ENCODE measurements at places on chromosomes 1 and 21.

- no peak for DNase-seq
These were observed 1.5 kb downstream of the F13B start for GRCh38 chr1:197065559-197065958.

DNA sequence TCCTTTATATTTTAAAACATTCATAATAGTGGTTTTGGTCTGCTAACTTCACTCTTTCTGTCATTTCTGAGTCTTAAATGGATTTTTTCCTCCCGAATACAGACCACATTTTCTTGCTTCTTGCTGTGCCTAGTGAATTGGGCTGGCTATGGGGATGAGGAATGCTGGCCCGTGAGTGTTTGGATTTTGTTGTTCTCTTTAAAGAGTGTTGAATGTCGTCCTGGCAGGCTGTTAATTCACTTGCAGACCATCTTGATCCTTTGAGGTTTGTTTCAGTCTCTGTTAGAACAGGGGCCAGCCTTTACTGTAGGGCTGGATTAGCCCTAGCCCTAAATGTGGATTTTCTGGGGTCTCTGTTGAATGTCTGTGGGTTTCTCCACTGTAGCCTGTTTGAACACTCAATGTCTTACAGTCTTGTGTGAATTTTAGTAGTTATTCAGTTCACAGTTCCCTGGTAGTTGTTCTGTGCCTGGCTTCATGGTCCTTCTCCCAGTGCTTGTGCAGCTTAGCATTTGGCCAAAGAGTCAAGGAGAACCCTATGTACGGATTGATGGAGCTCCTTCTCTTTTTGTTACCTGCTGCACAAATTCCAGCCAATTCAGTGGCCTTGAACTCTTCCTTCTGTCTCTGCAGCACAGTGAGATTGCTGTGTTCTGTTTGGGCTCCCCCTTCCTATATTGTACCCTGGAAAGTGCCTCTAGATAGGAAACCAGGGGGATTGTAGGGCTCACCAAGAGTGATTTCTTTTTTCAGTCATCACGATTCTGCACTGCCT is 95.7 kb downstream of the DYRK1A start:
- no peak for DNase-seq

DNA sequence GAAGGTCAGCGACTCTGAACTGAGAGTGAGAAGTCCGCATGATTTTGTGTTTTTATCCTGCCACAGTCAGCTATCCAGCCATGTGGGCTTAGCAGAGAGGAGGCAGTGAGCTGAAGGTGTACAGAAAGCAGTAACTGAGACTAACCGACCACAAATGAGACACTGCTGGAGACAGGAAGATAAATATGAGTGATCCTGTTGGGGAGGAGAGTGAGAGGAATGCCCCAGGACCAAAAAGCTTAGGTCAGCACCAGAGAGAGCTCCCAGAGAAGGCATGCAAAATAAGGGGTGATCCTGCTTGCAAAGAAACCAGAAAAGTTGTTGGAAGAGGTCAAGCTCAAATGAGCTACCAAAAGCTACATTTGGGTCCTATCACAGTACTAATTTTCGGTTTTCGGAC is 63.7 kb downstream of the HLCS start:
- no peak for DNase-seq

GRCh38 chr1:31483012-31483946 is 70.3 kb downstream of the SERINC2 start:
- DNase-seq, result peak; percentile 99
